ENCODE measurements at places on chromosomes 13 and 19.

DNA sequence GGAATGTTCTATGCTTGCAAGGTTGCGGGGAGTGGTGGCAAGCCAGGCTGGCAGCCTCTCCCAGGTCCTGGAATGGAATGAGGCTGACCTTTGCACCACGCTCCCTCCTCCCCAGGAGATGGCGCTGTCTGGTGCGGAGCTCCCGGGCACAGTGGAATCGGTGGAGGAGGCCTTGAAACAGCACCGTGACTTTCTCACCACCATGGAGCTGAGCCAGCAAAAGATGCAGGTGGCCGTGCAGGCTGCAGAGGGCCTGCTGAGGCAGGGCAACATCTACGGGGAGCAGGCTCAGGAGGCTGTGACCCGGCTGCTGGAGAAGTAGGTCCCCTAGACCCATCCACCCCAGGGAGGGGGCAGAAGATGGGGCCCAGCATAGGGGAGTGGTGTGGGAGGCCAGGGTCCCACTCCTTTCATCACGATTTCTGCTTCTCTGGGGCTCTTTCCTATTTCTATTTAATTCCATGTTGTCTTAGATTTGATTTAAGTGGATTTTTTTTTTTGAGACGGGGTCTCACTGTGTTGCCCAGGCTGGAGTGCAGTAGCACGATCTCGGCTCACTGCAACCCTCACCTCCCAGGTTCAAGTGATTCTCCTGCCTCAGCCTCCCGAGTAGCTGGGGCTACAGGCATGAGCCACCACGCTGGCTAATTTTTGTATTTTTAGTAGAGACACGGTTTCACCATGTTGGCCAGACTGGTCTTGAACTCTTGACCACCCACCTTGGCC is 53.2 kb upstream of the SHKBP1 start:
- DNase-seq: no peak

DNA sequence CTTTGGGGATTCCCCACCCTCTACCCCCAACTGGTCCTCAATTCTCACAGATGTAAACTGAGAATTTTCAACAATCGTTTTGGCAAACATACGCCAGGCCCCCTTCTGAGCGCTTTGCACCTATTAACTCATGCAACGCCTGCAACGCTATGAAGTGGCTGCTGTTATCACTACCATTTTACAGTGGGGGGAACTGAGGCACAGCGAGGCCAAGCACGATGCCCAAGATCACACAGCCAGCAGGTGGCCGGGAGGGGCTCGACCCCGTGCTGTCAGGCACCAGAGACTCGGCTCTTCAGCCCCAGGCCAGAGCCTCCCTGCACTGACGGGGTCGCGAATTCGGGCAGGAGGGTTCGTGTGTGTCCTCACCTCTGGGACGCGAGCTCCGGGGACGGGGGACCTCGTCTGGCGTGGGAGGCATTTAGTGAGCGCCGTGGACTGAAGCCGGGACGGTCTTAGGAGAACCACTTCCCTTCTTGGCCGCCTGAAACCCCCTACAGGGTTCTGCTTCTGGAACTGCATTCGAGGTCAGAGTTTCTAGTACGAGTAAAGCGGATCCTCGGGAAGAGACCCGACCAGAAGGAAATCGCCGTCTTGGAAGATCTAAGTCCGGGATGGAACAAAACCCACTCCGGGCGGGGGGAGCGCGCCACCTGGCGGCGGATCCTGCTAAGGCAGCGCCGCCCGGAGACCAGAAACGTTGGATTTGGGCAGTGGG is 21.0 kb downstream of the ZNF114 start:
- no peak for DNase-seq

DNA sequence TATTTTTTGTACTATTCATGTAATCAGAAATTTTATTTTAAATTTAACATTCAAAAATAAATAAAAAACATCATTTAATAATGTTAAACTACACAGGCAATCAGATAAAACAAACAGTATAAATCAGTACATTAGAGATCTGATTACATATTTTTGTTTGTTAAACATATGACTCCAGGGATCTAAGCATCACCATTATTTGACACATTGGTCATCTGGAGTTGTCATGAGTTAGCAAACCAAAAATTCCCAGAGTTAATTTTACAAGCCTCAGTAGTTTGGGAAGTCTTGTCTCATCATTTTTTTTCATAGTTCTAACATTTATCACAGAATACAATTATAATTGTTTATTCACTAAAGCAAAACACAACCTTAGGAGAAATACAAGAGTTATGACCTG is 770.8 kb upstream of the SLITRK6 start:
- DNase-seq: no peak

DNA sequence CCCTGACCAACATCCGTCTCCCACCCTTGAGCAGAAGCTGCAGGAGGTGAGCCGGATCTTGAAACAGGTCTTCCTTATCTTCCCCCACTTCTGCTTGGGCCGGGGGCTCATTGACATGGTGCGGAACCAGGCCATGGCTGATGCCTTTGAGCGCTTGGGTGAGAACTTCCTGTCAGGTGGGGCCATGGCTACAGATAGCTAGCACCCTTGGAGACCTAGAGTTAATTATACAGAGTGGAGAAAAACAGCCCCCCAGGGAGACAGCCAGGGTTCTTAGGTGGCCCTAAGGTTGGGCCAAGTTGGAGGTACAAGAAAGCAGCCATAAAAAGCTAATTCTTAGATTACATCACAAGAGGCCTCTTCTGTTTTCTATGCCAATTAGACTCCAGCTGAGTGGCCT is 8.9 kb upstream of the ARHGAP45 start:
- DNase-seq: no peak

GRCh38 chr13:100461309-100462030 is 127.1 kb downstream of the GGACT start:
- no peak for DNase-seq

DNA sequence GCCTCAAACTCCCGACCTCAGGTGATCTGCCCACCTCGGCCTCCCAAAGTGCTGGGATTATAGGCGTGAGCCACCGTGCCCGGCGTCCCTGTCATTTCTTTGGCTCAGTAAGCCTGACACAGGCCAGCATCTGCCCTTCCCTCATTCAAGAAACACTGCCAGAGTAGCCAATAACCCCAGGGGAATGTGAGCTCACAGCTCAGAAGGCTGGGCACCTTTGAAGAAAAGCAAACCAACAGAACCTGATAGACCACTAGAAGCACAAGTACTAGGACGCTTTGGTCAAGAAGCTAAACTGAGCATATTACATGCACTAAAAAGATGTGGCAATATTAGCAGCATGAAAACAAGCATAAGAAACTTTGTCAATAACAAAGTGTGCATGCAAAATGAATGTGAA is 14.2 kb downstream of the SIGLEC5 start:
- no peak for DNase-seq

- DNase-seq: no peak
Measured at GRCh38 chr19:50725218-50725910, 2.2 kb downstream of the CLEC11A start.
